AG09309 (cell line): ENCODE measurements at places on chromosomes 7 and 10.
A peak's percentile ranks its signal among the peaks of the same experiment; 100 is the strongest.

DNA sequence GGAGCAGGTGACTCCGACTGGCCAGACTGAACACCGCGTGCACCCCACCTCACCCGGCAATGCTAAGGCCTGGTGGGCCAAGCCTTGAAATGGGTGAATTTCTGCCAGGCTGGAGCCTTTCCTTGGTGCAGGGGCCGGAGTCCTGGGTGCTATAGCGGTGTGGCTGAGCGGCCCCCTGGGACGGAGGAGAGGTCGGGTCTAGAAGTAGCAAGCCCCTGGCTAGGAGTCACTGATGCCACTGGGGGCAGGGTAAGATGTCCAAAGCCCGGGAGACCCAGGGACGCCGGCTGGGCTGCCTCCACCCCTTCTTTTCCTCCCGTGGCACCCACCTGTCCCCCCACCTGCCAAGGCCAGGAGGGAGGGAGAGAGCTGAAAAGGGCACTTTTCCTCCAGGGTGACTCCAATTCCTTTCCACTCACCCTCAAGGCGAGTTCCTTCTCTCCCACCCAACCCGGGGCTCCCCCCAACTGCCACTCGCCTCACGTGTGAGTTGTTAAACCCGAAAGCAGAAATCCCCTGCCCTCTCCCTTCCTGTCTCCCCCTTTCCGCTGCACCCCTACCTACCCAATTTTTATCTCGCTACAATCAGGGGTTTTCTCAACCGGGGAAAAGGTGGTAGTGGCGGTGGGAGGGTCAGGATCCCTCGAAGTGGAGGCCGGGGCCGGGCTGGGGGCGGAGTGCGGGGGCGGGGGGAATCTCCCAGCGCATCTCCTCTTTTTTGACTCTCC is 6.0 kb upstream of the GATA3 start:
- no peak for DNase-seq

DNA sequence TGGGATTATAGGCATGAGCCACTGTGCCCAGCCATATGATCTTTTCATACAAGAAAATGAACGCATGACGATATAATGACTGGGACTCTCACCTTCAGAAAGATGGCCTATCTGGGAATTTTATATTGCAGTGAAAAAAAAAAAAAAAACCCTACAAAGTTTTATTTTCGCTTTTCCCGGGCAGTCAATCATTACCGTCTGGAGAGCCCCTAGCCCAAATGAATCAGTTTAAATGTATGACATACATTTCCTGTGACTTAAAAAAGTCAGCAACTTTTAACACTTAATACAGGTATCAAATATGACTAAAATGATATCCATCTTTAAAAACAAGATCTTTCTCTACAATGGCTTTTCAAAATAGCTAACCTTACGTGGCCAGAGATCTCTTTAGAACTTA is 48.2 kb upstream of the NMT2 start:
- DNase-seq: no peak

DNA sequence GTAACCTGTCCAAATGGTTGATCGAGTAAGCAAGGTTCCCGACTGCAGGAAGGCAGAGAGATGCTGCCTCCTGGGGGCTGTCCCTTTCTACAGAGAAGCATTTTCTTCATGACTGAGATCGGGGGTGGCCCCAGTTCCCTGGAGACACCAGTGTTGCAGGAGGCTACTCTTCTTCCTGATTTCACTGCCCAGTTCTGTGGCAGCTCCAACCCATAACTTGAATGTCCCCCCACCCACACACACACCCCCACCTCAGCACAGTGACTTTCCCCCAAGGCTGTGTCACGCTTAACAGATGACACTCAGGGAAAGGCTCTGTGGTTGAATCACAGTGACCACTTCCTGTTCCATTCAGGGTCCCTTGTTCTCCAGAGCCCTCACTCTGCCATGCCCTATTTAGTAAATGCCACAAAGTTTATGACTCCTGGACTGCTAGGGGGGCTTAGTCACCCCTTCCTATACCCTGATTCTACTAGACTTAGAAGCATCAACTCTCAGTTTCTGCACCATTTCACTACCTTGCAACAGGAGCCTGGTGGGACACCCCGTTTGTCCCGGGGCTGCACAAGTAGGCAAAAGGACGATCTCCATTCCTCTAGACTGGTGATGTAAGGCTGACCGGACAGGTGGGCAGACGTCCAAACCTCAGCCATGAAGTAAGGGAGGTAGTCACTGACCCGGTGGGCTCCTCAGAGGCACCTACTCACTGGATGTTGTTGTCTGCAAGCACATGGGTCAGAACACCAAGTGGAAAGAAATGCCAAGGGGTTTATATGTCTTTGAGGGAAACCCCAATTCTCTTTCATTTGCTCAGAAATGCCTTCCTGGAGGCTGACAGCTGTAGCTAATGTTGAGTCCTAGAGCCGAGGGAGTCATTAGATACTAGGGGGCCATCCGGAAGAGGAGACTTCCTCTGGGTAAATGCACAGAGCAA is 31.3 kb upstream of the SMC3 start:
- DNase-seq: no peak

- DNase-seq: no peak
Observed at GRCh38 chr7:155979994-155980393, 167.7 kb upstream of the SHH start.

DNA sequence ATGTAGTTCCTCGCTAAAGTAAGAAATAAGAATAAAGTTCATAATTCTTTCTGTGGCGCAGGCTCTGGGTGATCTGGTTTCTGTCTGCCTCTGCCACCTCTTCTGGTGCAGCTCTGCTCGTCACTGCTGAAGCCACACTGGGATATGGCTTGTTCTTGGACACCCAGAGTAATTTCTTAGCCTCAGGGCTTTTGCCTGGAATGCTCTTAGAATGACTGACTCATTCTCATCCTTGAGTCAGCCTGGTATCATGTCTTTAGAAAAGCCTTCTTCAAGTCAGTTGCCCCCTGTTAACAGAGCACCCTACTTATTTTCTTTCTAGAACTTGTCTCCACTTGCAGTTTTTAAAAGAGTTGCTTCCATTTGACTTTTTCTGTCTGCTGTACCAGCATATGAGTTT is 2.0 kb downstream of the ZSCAN25 start:
- DNase-seq: peak; percentile 45

DNA sequence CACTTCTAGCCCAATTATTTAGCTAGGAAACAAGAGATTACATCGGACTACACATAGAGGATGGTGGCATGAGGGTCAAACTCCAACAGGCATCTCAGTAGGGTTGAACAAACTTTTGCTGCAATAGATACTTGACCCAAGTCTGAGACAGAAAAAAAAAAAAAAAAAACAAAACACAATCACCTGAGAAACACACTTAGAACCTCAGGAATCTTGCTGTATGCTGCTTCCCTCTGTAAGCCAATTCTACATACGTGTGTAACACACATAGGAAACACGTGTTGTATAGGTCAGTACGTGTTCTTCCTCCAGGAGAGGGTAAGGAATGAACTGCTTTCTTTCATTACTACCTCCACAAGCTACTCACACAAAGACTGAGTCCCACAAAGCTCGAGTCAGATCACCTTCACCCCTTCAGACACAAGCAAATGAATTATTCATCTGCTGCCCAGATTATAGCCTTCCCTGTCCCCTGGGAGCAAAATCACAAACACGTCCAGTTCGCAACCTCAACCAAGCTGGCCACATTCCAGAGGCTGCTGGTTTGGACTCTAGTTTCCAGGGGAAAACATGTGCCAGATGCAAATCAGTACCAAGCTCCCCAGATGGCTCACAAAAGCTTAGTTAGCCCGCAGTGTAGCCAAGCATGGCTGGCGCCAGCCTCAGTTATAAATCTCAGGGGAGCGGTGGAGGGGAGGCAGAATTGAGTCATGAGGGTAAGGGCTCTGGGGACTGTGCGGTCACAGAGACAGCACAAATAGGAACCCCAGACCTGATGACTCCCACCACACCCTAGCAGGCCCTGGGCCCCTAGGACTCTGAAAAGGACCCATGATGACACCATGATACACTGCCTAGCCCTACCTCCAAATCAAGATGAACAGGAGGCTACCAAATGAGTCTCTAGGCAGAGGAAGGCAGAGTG is 15.1 kb downstream of the PSAP start:
- peak; percentile 90 for DNase-seq

GRCh38 chr7:2666155-2666554 is 21.8 kb upstream of the AMZ1 start:
- DNase-seq: no peak

DNA sequence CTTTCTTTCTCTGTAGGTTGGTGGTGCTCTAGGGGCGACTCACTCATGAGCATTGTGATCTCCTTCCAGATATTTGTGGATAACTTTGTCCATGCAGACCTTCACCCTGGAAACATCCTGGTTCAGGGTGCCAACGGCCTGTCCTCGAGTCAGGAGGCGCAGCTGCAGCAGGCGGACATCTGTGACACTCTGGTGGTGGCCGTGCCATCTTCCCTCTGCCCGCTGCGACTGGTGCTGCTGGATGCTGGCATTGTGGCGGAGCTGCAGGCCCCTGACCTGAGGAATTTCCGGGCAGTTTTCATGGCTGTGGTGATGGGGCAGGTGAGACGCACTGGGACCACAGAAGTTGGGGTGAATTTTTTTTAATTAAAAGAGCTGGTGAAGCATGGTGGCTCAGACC is 9.6 kb upstream of the NDUFB2 start:
- DNase-seq: no peak

GRCh38 chr7:129356176-129356575 is 78.1 kb upstream of the STRIP2 start:
- no peak for DNase-seq

DNA sequence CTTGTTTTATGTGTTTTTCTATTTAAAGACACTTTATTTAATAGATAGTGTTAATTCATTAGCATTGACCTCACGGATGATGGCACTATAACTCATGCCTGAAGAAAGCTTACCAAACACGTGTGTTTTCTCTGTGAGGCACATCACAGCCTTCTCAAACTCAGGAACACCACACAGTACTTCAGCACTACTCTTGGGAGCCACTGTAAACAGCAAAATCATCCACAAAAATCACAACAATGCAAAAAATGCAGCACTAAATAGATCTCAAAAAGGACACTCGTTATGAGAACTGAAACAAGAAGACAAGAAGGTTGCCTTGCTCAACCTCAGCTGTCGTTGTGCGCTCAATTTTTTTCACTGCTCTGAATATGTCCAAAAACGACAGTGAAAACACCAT is 12.0 kb upstream of the PARP12 start:
- DNase-seq: no peak

DNA sequence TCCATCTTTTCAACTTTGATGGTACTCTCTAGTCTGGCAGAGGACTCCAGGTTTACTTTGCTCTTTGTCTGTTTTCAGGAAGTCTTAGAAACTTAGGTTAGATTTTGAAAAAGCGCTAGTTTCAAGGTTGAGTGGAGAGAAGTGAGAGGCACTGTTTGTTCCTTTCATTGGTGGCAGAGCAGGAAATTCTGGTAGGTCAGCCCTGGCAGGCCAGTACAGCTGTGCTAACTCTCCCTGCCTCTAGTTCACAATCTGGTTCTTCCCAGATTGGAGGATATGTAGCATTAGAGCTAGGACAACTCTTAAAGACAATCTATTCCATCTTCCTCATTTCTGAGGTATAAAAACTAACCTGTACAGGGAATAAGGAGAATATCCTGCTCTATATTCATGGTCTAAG is 160.9 kb upstream of the FZD1 start:
- no peak for DNase-seq

DNA sequence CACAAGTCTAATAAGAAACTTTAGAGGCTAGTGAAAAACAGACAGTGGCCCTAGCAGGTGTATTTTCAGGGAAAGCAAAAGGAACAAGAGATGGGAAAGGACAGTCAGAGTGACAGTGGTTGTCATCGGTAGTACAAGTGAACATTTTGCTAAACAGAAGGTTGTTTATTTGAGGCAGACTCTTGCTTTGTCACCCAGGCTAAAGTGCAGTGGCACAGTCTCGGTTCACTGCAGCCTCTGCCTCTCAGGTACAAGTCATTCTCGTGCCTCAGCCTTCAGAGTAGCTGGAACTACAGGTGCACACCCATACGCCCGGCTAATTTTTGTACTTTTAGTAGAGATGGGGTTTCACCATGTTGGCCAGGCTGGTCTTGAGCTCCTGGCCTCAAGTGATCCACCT is 195.8 kb downstream of the RELN start:
- no peak for DNase-seq

- no peak for DNase-seq
Observed at GRCh38 chr7:111312966-111313365, 222.0 kb downstream of the LRRN3 start.

GRCh38 chr7:115356139-115356746 is 434.3 kb downstream of the MDFIC start:
- DNase-seq: no peak

DNA sequence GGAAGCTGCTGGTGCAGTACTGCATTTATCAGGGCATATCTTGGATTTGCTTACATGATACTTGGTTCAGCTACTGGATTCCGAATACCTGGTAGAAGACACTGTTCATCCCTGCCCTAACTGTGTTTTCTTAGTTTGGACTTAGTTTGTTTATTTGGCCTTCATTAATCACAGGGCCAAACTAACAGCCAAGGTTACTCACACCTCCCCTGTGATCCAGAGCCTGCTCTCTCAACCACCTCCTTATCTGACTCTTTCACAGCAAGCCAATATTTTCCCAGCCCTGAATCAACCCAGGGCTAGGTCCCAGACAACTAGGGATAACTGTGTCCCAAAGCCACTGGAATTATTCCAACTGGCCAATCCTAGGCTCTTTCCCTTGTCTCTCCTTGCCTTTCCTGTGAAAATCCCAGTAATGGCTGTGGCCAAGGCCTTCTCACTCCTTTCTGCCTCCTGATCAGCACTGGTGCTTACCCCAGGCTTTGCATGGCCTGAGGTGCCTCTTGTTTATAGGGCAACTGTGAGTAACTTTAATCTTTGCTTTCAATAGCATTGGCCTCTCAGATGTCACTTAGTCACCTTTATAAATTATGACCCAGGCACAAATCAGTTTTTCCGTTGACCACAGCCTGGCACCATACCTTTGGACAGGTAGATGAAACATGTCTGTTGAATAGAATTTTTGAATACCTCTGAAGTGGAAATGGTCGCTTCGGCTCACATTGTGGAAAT is 9.3 kb upstream of the JCAD start:
- DNase-seq: no peak

GRCh38 chr10:22685926-22686325 is 28.5 kb downstream of the PIP4K2A start:
- no peak for DNase-seq

GRCh38 chr7:84538268-84538667 is 343.7 kb upstream of the SEMA3A start:
- DNase-seq: no peak

- DNase-seq: no peak
Observed at GRCh38 chr7:7151285-7151684, 31.1 kb upstream of the C1GALT1 start.

DNA sequence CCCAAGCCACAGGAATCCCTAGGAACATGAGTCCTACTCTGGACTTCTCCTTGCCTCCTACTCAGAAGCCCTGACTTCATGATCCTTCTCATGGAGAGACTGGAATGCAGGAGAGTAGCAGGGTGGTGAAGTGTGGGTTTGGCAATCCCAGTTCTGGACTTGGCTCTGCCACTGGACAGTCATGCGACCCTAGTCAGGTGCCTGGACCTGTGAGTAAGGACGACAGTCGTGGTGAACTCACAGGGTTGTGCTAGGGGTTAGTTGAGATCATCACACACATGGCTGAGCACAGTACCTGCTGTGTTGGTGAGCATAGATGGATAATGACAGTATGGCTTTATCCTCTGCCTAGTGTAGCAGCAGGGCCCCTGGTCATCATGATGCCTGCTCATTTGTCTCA is 117.9 kb downstream of the LRRC18 start:
- DNase-seq: no peak

GRCh38 chr10:21053953-21054690 is 157.0 kb upstream of the NEBL start:
- DNase-seq: no peak
